ENCODE measurements at places on chromosomes 1 and 21.

GRCh38 chr1:154440036-154440804 is 35.1 kb downstream of the IL6R start:
- DNase-seq: no peak

GRCh38 chr1:114003431-114003830 is 24.2 kb downstream of the OLFML3 start:
- no peak for DNase-seq

- no peak for DNase-seq
Observed at GRCh38 chr1:45348966-45349677, 8.9 kb upstream of the MUTYH start.

DNA sequence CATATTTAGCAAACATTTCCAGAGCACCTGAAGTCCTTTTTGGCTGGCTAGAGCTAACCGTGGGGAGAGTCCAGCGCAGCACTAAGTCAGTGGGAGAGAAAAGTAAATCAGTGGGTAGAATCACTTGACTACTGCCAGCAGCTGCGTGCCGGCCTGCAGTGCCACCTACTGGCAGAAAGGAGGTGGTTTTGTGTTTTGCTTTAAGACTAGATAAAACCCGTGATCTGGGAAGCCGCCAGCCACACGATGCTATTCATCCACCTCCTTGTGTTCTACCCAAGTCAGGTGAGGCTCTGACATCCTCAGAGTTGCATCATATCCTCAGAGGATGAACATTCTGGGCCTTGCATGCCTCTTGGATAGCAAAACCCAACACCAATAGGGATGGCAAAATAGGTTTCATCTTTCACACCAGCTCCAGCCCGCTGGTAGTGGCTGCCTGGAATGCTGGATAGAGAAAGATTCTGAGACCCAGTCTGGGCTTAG is 14.1 kb upstream of the HEYL start:
- DNase-seq: peak; percentile 92

DNA sequence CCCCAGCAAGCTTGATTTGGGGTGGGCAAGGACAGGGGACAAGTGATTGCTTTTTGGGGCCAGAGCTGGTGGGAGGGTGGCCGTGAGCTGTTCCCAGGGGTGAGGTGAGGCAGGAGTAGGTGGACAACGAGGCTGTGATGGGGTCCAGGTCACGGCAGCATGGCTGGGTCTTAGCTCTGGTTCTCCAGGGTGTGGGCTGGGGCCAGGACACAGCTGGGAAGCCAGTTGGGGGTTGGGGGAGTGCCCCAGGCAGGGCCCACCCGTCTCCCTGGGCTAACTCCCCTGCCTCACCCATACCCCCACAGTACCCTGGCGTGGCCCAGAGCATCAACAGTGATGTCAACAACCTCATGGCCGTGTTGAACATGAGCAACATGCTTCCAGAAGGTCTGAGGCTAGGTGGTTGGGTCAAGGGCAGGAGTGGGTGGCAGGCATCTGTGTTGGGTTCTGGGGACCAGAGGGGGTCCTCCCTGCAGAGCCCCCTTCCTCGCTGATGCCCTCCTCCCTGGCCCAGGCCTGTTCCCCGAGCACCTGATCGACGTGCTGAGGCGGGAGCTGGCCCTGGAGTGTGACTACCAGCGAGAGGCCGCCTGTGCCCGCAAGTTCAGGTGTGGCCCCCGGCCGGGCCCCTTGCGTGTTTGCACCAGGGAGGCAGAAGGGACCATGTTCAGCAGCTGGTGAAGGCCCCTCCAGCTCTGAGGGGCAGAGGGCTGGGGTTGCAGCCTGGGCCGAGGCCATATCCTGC is 43.3 kb downstream of the COQ8A start:
- no peak for DNase-seq

DNA sequence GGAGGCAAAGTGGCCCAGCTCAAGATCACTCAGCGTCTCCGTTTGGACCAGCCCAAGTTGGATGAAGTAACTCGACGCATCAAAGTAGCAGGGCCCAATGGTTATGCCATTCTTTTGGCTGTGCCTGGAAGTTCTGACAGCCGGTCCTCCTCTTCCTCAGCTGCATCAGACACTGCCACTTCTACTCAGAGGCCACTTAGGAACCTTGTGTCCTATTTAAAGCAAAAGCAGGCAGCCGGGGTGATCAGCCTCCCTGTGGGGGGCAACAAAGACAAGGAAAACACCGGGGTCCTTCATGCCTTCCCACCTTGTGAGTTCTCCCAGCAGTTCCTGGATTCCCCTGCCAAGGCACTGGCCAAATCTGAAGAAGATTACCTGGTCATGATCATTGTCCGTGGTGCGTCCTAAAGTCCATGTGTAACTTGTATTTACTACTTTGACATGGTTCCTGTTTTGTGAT is 2.7 kb downstream of the RBM15 start:
- no peak for DNase-seq
